ENCODE measurements at places on chromosomes 16 and 17. TPM values are rescaled to one million over a fixed set of nuclear protein-coding genes. Genes with fewer than 3 reads are reported as not detected.

Gene DNAH17
- total RNA-seq: 0.16 TPM

Gene SMG1
- 31.0 TPM for total RNA-seq

Gene CA4
- total RNA-seq: not detected

Gene CCL15
- total RNA-seq: not detected

Gene MRC2
- total RNA-seq: 150 TPM

Gene C17orf100
- 1.3 TPM for total RNA-seq

Gene SLC4A1
- not detected for total RNA-seq

Gene CDH8
- total RNA-seq: 1.3 TPM

Gene C17orf78
- total RNA-seq: not detected

Gene SPEM3
- total RNA-seq: not detected

Measured in mesangial cell (primary cell).